ENCODE measurements at places on chromosomes 5 and 9.
A peak's percentile ranks its signal among the peaks of the same experiment; 100 is the strongest.

GRCh38 chr5:152638996-152639552, 234.0 kb upstream of the NMUR2 start:
- no peak for DNase-seq

- no peak for DNase-seq
These were observed 150.4 kb upstream of the ERCC6L2 start for GRCh38 chr9:95725045-95725444.

DNA sequence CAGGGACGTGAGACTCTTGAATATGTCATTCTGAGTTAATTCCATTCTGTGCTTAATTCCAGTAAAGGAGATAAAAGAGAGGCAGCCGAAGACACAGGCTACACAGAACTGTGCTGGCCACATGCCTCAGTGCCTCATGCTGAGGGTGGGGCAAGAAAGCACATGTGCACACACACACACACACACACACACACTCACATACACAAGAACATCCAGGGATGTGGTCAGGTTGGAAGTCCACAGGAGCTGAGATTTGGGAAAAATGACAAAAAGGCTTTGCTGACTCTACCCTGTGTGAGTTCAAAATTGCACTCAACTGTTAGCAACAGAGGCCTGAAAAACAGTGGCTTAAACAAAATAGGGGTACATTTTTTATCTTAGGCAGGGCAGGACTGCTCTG, 40.5 kb downstream of the ALG2 start:
- no peak for DNase-seq

GRCh38 chr5:4244306-4244705, 648.7 kb downstream of the IRX1 start:
- DNase-seq = no peak

- DNase-seq = peak; percentile 87
These were observed 115.1 kb upstream of the DAP start for GRCh38 chr5:10876006-10876744.

GRCh38 chr9:70830618-70831017, 290.8 kb downstream of the TRPM3 start:
- no peak for DNase-seq

DNA sequence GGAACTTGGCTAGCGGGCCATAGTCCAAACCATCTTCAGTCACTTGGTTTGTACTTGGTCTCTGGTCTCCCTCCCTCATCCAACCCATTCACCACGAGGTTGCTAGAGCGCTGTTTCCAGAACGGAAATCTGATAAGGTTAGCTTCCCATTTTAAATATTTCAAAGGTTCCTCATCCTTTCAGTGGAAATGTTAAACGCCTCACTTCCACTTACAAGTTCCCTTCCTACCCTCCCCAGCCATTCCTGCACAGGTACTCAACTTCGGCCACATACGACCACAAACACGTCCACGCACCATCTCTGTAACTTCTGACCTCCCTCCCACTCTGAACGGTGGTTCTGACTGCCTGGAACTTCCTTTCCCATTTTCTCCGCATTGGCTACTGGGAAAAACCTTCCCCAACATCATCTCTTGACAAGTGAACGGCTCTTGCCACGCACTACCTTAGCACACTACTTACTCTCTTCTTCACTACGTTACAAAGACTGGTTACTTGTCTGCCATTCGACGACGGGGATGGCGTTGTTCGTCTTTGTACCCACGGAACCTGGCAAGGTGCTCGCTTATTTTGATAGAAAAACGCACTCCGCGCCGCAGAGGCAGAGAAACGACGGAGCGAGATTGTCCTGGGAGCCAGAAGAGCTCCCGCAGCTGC, 629 bp downstream of the CCNH start:
- peak; percentile 34 for DNase-seq

DNA sequence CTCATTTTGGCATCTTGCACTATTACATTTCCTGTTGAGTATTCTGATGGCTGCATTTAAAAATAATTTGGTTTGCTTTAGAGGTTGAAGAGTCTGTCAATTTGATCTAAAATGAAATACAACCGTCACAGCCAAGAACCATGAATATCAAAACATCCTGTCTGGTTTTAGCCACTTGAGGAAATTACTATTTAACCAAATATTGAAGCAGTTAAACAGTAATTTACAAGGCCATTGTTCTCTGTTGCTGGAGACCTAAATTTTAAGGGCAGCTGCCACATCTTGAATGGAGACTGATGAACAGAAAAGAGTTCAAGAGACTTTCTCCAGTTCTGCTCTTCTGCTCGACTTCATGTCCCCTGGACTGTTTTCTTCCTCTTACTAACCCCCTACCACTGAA, 549.4 kb downstream of the LRRC70 start:
- DNase-seq = no peak

DNA sequence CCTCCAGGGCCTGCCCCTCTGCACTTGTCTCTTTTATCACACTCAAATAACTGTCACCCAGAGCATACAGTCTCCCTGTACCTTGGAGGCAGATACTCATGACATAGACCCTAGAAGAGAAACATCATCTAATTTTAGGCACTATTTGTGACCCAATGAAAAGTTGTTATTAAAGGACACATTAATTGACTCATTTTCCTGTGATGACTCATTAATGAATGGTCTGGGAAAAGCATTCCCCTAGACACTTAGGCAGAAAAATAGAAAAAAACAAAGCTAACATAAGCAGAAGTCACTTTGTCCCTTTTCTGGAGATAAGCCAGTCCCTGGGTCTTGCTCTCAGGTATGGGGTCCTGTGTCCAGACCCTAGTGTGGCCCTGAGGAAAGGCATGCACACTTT, 15.0 kb downstream of the TRPC7 start:
- no peak for DNase-seq

GRCh38 chr5:31161781-31162181, 31.7 kb upstream of the CDH6 start:
- DNase-seq = no peak

- DNase-seq = no peak
These were observed 193.4 kb downstream of the EDIL3 start for GRCh38 chr5:84191281-84191680.

GRCh38 chr5:90022711-90023053, 386.9 kb downstream of the CETN3 start:
- DNase-seq = no peak
